Choroid plexus epithelial cell (primary cell): ENCODE measurements at places on chromosomes 3 and 15.

DNA sequence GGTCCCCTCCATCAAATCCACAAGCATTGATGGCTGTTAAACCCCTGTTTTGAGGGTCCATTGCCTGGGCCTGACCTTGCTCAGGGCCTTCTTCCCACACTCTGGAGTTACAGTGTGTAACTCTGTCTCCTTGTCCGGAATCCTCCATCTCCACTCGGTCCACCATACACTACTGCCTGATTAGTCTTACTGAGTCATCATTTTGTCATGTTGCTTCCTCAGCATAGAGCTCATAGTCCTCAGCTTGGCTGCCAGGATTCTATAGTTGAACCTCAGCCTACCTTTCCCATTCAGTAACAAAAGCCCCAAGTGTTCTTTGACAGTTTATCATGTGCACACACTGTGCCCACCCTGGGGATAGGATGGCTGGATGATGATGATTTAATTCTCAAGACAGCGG lies 113.0 kb downstream of the PDE8A start:
- DNase-seq: peak; percentile 61

DNA sequence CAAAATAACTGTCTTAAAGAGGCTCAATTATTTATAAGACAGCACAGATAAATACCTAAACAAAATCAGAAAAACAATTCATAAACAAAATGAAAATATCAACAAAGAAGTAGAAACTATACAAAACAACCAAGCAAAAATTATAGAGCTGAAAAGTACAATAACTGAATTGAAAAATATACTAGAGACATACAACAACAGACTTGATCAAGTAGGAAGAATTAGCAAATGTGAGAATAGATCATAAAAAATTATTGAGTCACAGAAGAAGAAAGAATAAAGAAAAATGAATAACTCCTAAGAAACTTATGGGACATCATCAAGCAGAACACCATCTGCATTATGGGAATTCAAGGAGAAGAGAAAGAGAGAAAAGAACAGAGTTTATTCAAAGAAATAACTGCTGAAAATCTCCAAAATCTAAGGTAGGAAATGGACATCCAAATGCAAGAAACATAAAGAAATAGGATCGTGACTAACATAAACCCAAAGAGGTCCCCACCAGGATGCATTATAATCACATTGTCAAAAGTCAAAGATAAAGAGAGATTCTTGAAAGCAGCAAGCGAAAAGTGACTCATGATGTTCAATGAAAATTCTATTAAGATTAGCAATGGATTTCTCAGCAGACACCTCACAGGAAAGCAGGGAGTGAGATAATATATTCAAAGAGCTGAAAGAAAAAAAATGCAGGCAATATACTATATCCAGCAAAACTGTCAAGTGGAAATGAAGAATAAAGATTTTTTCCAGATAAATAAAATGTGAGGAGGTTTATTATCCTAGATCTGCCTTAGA lies 85.9 kb downstream of the DCLK3 start:
- DNase-seq: peak; percentile 55

DNA sequence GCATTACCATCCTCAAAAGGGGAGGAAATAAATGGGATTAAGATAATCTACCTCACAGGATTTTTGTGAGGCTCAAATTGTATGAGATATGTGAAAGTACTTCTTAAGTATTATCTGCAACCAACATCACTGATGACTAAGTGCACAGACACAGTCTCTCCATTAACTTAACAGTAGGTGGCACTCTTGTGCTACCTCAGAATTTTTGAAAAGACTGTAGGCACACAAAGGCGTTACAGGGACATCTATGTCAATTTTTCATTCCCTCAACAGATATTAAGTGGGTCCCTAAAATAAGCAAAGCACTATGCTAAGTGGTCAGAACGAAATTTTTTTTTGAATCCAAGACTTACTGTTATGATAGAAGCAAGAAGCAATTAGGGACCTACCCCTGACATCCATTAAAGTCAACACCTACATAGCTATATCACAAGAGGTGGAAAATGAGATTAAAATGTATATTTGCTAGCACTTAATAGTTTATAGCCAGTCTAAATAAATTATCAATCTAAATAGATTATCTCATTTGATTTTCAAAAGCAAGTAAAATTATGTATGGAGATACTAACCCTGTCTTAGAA lies 52.9 kb downstream of the RYK start:
- DNase-seq: peak; percentile 81

DNA sequence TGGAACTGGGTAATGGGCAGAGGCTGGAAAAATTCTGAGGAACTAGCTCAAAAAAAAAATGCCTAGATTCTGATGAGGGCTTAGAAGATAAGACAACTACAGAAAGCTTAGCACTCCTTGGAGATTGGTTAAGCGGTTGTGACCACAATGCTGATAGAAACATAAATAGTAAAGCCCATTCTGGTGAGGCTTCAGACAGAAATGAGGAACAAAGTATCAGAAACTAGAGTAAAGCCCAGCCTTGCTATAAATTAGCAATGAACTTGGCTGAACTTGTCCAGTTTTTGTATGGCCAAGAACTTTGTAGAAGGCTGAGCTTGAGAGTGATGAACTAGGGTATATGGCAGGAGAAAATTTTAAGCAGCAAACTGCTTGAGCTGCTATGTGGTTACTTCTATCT lies 25.4 kb downstream of the GOLGB1 start:
- no peak for DNase-seq

- peak; percentile 79 for DNase-seq
These were observed 36.8 kb upstream of the KLHL25 start for GRCh38 chr15:85831415-85832113.

- peak; percentile 90 for DNase-seq
These were observed 39.2 kb downstream of the MYO5C start for GRCh38 chr15:52256366-52256765.

- no peak for DNase-seq
These were observed 63.6 kb upstream of the MBNL1 start for GRCh38 chr3:152205097-152205593.

- DNase-seq: no peak
These were observed 36.3 kb downstream of the BCHE start for GRCh38 chr3:165800970-165801369.

- DNase-seq: no peak
These were observed 5.2 kb downstream of the HTR3C start for GRCh38 chr3:184058029-184058428.

GRCh38 chr15:72163719-72164118 lies 33.9 kb downstream of the GRAMD2A start:
- DNase-seq: no peak

DNA sequence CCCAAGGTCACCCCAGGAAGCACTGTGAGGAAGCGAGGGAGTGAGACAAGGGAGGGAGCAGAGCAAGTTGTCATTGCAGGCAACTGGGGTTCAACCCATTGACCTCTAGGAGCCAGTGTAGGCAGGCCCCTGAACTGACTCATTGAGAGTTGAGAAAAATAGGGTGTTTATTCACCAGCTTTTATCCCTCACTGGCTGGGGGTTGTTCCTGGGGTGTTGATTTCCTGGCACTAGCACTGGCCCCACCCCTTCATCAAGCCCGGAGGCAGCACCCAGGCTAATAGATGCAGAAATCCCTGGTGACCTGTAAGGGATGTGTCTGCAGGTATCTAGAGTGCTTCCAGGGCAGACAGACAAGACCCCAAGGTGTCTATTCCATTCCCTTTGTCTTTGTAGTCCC lies 183.9 kb downstream of the ARRDC4 start:
- no peak for DNase-seq

- peak; percentile 35 for DNase-seq
These were observed 475.8 kb upstream of the KCNMB2 start for GRCh38 chr3:178060407-178060806.

DNA sequence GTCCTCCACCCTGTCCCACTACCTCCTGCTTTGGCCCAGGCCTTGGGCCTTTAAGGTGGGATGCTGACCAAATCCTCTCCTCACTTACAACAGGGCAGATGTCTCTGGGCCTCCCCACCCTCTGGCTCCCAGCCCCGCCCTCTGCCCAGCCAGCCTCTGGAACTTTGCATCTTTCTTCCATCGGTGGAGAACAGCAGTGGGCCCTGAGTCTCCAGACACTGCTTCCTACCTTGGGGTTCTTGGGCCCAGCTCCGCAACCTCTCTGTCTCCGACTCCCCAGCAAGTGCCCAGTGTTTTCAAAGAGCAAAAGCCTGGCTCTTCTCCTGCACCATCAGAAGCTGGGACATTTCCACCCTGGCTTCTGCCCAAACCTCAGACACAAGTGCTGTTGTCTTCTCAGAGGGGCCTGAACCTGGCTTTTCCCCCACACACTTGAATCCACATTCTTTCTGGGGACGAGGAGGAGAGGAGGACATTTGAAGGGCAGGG lies 33.1 kb downstream of the MRAS start:
- DNase-seq: peak; percentile 47

GRCh38 chr3:149270180-149270579 lies 48.6 kb upstream of the CP start:
- no peak for DNase-seq

DNA sequence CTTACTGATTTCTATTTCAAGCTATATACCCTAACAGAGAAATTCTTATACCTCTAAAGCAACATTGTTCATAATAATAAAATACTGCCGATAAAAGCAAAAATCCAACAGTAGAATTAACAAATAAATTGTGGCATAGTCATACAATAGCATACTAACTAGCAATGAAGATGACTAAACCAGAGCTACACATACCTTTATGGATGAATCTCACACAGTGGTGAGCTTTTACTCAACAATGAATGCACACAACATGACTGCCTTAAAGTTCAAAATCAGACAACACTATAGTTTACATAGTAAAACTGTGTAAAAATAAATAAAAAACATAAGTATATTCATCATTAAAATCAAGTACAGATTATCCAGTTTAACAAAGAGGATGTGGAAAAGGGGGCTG lies 99.1 kb downstream of the NR1I2 start:
- DNase-seq: no peak

DNA sequence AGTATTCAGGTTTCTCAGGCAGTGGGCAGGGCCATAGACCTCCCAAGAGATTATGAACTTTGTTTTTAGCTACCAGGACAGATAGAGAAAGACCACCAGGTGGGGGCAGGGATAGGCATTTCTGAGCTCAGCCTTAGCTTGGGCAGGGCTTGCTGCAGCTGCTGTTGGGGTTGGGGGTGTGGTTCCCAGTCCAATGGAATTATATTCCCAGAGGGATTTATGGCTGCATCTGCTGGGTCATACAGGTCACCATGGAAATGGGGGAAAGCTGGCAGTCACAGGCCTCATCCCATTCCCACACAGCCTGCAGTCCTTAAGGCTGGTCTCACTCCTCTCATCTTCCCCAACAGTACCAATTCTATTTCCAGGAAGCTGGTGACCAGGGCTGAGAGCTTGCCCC lies 144.6 kb upstream of the ZPLD1 start:
- no peak for DNase-seq

GRCh38 chr3:194671511-194671899 lies 486 bp downstream of the LSG1 start:
- DNase-seq: peak; percentile 73

DNA sequence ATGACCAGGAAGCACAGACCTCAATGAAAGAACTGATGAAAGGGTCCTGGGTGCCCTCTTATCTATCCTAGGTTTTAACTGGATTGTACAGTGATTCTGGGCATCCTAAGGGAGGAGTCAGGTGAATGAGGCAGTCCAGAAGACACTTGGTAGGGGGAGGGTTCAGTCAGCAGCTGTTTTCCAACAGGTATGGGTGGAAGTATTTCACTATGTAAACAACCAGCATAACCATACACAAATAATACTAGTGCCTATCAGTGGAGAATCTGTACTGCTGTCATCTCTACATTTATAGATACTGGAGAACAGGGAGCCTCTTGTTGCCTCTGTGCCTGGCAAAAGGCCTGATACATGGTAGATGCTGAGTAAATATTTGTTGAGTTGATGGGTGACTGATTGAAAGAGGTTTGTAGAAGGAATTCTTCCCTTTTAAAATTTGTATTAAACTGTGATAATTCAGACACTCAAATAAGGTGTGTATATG lies 328.5 kb downstream of the RBMS3 start:
- DNase-seq: no peak

DNA sequence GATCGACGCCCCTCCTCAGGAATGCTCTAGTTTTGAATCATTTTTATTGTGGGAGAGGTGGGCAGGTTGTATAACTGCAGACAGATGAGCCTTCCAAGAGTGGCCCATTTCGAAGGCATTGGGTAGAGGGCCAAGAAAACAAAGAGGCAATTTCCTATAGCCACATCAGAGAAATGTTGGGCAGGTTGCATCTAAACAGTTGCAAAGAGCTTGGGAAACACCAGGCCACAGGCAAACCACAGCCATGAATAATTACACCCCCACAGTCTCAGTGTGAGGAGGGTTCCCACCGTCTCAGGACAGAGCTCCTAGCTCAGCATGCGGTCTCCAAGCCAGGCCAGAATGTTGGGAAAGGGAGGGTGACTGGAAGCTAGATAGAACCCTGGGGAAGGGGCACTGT lies 257.3 kb downstream of the ABHD5 start:
- no peak for DNase-seq
